ENCODE measurements at places on chromosomes 13 and 19. TPM values are rescaled to one million over a fixed set of nuclear protein-coding genes. Genes with fewer than 3 reads are reported as not detected.
A peak's percentile ranks its signal among the peaks of the same experiment; 100 is the strongest.

OLFM4 gene
- not detected for polyA plus RNA-seq

- no peak overlapping the region for H3K27ac ChIP-seq
- H3K4me3 ChIP-seq = no peak overlapping the region
- peaks cover 9% of the 10 kb centered on the region for H3K4me1 ChIP-seq
- DNase-seq = peak; percentile 6
- H3K36me3 ChIP-seq = no peaks in the 10 kb centered on the region
These were observed 35.5 kb downstream of the PAK4 start for GRCh38 chr19:39160889-39161672.

ONECUT3 gene
- not detected for polyA plus RNA-seq

SIGLEC8 gene
- not detected for polyA plus RNA-seq

CATSPERD gene
- polyA plus RNA-seq = not detected

- peak overlapping the region; percentile 68 for H3K27ac ChIP-seq
- H3K4me3 ChIP-seq = no peak overlapping the region
- H3K36me3 ChIP-seq = no peaks in the 10 kb centered on the region
- H3K4me1 ChIP-seq = peaks cover 35% of the 10 kb centered on the region
These were observed 113.0 kb downstream of the TEX26 start for GRCh38 chr13:31045286-31046081.

DNA sequence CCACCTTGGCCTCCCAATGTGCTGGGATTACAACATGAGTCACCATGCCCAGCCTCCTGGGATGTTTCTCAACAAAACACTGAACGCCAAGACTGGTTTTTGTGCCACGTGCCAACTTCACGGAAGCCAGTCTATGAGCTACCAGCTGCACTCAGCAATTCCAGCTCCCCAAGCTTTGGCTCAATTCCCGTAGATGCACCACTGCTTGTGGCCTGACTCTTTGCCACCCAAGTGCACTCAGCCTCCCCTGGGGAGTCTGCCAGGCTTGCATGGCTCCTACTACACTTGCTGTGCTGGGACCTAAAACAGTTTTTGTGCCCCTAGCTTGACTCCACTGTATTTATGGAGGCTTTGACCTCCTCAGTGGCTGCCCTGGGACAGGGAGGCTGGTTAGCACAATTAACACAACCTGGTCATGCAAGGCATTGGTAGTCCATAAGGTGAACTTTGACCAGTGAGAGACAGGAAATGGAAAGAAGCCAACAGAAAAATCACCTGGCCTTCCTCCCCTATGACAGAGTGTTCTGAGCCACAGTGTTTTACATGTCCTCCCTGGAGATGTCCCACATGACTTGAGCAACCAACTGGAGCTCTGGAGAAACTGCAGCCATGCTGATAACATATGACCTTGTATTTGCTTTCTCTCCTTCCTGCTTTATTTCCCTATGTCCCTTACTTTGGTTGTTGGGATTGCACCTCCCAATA is 1173.1 kb downstream of the UQCRFS1 start:
- no peaks in the 10 kb centered on the region for H3K36me3 ChIP-seq
- no peaks in the 10 kb centered on the region for H3K4me1 ChIP-seq
- H3K4me3 ChIP-seq = no peak overlapping the region
- DNase-seq = no peak

- DNase-seq = peak; percentile 21
- H3K27me3 ChIP-seq = peaks cover 6% of the 10 kb centered on the region
- no peaks in the 10 kb centered on the region for H3K4me1 ChIP-seq
- no peak overlapping the region for H3K4me3 ChIP-seq
These were observed 20.1 kb upstream of the ESD start for GRCh38 chr13:46817095-46817494.

KLK3 gene
- polyA plus RNA-seq = not detected

DNA sequence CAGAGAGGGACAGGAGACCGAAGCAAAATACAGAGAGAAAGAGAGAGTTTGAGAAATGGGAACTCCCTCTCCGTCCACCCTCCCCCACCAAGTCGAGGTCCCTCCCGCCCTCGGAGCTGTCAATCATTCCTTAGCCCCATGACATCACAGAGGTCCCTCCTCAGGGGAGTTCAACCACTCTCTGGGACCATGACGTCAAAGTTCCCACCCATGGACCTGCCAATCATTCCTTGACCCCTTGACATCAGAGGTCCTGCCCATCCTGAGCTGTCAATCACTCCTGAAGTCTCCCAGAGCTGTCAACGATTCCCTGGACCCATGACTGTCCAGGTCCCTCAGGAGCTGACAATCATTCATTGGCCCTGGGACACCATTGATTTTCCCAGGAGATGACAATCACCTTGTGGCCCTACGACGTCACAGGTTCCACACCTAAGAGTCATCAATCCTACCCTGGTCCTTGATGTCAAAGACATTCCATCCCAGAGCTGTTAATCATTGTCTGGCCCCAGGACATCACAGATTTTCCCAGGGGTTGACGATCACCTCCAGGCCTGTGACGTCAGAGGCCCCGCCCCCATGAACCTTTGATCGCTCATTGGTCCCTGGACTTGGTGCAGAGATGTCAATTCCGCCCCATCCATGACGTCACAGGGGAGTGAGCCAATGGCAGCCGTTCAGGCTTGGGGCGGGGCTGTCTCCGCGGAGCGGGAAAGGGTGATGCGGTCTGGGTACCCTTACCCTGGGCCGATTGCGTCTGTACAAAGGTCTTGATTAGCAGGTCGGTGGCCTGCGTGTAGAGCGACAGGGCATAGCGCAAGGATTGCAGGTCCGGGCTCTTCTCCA is 61.7 kb downstream of the COLGALT1 start:
- H3K4me1 ChIP-seq = no peaks in the 10 kb centered on the region
- H3K36me3 ChIP-seq = no peaks in the 10 kb centered on the region
- H3K27me3 ChIP-seq = peaks cover 3% of the 10 kb centered on the region
- no peak overlapping the region for H3K4me3 ChIP-seq

RXFP2 gene
- not detected for polyA plus RNA-seq

- DNase-seq = peak; percentile 16
- H3K4me1 ChIP-seq = peaks cover 3% of the 10 kb centered on the region
- H3K27ac ChIP-seq = no peak overlapping the region
- H3K27me3 ChIP-seq = no peaks in the 10 kb centered on the region
- no peak overlapping the region for H3K4me3 ChIP-seq
These were observed 2412.4 kb downstream of the PCDH9 start for GRCh38 chr13:64817691-64818090.

- H3K27me3 ChIP-seq = no peaks in the 10 kb centered on the region
- no peak for DNase-seq
- H3K36me3 ChIP-seq = no peaks in the 10 kb centered on the region
- no peak overlapping the region for H3K27ac ChIP-seq
These were observed 42.7 kb downstream of the UNC13A start for GRCh38 chr19:17645339-17645963.

- peak; percentile 86 for DNase-seq
- H3K27ac ChIP-seq = peak within 1 kb of the TSS; percentile 70
- H3K36me3 ChIP-seq = peaks cover 1% of the 10 kb centered on the region
- H3K4me1 ChIP-seq = peaks cover 8% of the 10 kb centered on the region
These were observed at the start of gene MTRF1 for GRCh38 chr13:41263261-41263971. TSS of gene MTRF1 (minus strand) at chr13:41263576. CDS start at chr13:41260907, 2,669 bp downstream.

PRODH2 gene
- not detected for polyA plus RNA-seq

GRCh38 chr13:41408121-41408520 is 49.2 kb upstream of the RGCC start:
- no peaks in the 10 kb centered on the region for H3K4me1 ChIP-seq
- no peaks in the 10 kb centered on the region for H3K36me3 ChIP-seq
- no peak overlapping the region for H3K4me3 ChIP-seq
- H3K27me3 ChIP-seq = no peaks in the 10 kb centered on the region
- DNase-seq = peak; percentile 22

ZNF225 gene
- polyA plus RNA-seq = 0.83 TPM

ZNF784 gene
- polyA plus RNA-seq = 5.6 TPM

DNA sequence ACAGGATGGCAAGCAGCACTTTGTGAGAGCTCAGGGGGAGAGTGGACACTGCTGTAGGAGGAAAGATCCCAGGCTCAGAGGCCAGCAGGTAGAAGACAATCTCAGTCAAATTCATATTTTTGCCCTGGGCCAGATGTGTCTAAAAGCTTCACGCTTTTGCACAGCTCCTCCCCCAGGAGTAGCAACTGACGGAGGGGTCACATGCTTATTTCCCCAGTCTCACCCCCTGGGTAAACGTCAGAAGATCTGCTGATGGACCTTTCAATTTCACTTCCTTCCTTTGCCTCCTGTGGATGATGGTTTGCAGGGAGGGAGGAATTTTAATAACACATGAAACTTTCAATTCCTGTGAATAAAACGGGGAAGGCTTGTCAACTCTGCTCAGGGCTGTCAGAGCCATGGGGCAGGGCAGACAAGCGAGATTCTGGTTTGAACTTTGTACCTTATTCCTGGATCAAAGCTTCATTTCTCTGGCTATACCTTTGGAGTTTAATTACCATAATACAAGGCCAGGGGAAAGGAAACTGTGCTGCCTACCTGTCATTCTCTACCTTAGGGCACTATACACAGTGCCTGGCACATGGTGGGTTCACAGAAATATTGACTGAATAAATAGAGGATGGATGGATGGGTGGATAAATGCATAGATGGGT is 41.0 kb downstream of the POU4F1 start:
- no peaks in the 10 kb centered on the region for H3K36me3 ChIP-seq
- no peak for DNase-seq

DNA sequence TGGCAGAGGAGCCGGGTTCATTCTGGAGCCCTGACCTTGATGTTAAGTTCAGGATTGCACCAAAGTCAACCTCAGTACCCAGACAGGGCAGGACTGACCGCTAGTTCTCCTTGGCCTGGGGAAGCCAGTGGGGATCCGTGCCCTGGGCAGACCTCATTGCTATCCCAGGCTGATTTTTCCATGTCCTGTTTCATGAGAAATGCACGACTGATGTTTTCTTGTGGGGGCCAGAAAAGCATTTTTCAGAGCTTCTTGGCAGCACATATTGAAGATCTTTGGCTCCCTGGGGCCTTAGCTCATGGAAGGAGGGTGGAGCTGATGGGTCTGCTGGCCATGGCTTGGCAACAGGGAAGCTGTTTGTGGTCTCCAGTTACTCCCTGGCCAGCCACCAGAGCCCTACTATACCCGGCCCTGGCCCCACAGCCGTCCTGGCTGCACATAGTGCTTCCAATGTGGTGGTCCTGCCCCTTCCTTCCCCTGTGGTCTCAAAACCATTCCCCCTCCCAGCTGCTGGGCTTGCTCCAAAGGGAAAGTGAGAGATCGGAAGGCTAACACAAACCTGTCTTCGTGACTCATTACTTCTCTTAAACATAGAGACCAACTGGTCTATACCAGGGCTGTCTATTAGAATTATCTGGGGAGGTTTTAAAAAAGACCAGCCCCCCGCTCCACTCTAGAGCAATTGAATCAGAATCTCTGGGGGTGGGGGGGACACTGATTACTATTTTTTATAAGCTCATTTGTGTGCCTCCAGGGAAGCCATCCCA is 11.2 kb downstream of the IL17D start:
- H3K27me3 ChIP-seq = no peaks in the 10 kb centered on the region
- DNase-seq = peak; percentile 91
- H3K4me3 ChIP-seq = no peak overlapping the region
- no peaks in the 10 kb centered on the region for H3K36me3 ChIP-seq
- peak overlapping the region; percentile 23 for H3K27ac ChIP-seq
- peaks cover 30% of the 10 kb centered on the region for H3K4me1 ChIP-seq

DNA sequence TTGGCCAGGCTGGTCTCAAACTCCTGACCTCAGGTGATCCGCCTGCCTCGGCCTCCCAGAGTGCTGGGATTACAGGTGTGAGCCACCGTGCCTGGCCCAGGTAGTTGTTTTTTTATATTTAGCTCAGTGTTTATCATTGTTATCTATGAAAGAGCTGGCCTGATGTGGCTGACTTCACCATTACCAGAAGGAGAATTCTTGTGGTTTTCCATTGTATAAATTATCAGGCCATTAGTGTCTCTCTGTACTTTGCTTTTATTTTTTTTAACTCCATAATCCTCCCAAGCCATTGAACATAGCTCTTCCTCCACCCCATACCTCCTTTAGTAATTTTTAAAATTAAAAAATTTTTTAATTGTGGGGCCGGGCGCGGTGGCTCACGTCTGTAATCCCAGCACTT is 24.2 kb downstream of the CERS4 start:
- no peak for DNase-seq
- no peaks in the 10 kb centered on the region for H3K36me3 ChIP-seq
- no peak overlapping the region for H3K27ac ChIP-seq
- H3K4me1 ChIP-seq = no peaks in the 10 kb centered on the region
- H3K4me3 ChIP-seq = no peak overlapping the region
- no peaks in the 10 kb centered on the region for H3K27me3 ChIP-seq

OR4F17 gene
- not detected for polyA plus RNA-seq

DNA sequence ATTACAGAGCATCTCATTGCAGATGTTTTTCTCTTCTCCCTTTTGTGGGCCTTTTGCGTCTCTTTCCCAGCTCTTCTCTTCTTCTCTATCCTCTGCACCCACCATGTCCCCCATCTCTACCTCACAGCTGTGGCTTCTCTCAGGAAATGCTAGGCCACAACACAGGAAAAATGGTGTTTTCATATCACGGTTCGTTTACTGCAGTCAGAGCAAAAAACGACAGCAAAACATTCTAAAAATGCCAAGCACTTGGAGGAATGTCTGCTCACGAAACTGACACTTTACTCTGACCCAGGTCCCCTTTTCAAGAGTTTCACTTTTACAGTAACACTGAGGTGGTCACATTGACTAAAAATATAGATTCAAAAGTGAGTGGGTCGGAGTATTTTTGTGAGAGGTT is 152.2 kb downstream of the DCT start:
- H3K4me1 ChIP-seq = peaks cover 2% of the 10 kb centered on the region
- no peaks in the 10 kb centered on the region for H3K27me3 ChIP-seq
- H3K4me3 ChIP-seq = no peak overlapping the region

GRCh38 chr13:20054586-20054985 is 96.1 kb downstream of the ZMYM2 start:
- no peak for DNase-seq
- no peaks in the 10 kb centered on the region for H3K27me3 ChIP-seq
- no peak overlapping the region for H3K27ac ChIP-seq
- no peak overlapping the region for H3K4me3 ChIP-seq
- H3K36me3 ChIP-seq = peaks cover 21% of the 10 kb centered on the region
- no peaks in the 10 kb centered on the region for H3K4me1 ChIP-seq

GRCh38 chr13:99221567-99222239 is 21.0 kb downstream of the UBAC2 start:
- H3K27ac ChIP-seq = no peak overlapping the region
- no peaks in the 10 kb centered on the region for H3K36me3 ChIP-seq
- DNase-seq = no peak
- H3K27me3 ChIP-seq = no peaks in the 10 kb centered on the region

DNA sequence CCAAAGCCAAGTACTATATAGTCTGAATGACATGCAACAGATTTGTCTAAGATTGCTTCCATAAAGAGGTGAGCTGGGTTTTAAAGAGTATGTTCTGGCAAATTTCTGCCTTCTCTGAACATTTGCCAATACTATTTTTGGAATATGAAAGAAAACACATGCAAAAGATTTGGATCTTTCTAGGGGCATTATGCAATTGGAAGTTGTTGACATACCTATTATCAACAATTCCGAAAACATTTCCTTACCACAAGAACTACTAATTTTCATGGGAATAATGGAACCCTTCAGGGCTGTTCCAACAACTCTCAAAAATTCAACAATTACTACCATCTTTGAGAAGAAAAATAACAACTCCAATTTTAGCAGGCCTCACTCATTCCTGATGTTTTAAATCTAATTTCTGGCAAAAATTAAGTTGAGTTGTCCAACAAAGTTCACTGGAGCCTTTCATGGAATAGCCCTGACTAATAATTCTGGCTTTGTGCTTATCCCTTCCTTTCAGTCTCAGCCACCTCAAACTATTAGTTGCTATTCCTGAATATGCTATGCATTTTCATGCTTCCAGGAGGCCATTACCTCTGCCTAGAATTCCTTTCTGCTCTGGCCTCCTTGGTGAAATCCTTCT is 250.0 kb downstream of the RGCC start:
- no peaks in the 10 kb centered on the region for H3K27me3 ChIP-seq
- no peaks in the 10 kb centered on the region for H3K4me1 ChIP-seq
- H3K36me3 ChIP-seq = no peaks in the 10 kb centered on the region
- H3K27ac ChIP-seq = no peak overlapping the region
